ENCODE measurements at places on chromosomes 6 and 20.

- no peak for DNase-seq
These were observed 64.8 kb downstream of the JARID2 start for GRCh38 chr6:15310680-15311079.

DNA sequence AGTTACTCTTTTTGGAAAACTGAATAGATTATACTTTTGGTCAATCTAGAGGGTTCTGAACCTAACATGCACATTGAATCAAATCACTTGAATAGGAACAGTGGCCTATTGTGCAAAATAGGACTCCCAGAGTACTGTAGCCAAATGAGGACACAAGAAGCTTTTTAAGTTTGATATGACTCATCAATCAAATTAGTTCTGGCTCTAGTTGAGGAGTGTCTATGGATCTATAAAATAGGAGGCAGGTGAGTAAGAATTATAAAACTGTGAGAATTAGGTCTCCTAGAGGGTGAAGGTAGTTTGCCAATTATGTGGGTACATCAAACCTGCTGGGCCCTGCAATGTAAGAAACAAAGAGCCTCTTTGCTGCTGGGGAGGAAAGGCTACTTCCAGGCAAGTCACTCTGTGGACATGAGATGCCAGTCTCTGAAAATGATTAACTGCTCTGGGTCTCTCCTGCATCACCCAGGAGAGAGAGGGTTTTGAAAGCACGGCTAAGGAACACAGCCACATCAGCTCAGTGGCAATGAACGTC, 112.3 kb downstream of the RCAN2 start:
- DNase-seq = no peak

DNA sequence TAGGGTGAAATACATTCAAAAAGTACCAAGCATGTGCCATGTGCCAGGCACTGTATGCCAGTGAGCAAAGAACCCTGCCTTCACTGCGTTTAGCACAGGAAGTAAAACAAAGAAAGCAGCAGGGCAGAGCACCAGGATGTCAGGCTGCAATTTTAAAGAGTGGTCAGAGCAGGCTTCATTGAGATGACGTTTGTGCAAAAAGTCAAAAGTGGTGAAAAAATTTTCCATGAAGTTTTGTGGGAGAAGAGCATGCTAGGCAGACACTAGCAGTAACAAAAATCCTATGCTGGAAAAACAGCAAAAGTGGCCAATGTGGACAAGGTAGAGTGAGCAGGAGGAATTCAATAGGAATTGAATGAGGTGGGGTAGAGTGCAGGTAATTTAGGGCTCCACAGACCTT, 31.3 kb downstream of the AKIRIN2 start:
- DNase-seq = no peak

- no peak for DNase-seq
These were observed 30.0 kb downstream of the HLA-F start for GRCh38 chr6:29753309-29753644.

DNA sequence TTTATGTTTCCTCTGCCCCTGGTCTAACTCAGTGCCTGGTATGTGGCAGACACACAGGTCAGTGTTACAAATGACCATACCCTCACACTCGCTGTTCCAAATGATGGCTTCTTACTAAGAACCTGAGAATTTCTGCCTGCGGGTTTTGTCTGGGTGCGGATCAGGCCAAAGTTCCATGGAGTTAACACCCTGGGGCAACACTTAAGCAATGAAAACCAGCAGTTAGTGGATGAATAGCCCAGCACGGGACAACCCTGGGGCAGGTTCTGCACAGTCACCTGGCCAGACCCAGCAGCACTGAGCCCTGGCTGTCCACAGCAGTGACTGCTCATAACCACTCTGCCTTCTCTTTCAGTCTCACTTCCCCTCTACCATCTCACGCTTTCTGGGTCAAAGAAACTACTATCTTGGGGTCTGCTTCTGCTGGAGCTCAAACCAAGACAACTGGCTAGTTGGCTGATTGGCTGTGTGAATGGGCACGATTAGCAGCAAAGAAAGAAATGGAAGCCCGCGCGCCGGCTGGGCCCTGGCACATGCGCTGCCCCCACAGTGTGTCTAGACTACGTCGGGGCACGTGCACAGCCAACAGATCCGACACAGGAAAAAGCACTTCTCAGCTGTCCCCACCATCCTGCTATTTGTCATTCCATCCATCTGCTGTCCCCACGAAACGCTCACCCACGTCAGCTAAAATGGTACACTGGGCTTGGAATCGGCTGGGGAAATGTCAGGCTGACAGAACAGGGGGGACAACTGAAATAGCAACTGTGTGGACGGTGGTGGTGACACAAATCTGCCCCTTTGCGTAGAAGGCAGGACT, 36.6 kb downstream of the MGME1 start:
- DNase-seq = peak; percentile 80

DNA sequence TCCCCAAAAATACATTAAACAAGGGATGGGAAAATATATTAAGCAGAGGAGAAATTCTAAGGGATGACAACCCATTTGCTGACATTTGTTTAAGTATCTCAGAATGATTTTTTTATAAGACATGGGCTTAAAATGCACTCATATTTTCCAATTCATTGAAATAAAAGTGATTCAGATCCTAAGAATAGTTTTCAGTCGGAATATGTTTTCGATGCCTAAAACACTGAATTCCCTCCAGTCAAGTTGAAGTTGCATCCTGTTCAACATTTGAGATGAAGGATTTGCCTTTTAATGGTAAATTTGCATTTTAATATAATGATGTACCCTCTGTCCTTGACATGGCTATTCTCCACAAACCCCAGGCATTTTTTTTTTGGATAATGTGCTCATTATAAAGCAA, 79.3 kb downstream of the PTCHD4 start:
- DNase-seq = no peak

DNA sequence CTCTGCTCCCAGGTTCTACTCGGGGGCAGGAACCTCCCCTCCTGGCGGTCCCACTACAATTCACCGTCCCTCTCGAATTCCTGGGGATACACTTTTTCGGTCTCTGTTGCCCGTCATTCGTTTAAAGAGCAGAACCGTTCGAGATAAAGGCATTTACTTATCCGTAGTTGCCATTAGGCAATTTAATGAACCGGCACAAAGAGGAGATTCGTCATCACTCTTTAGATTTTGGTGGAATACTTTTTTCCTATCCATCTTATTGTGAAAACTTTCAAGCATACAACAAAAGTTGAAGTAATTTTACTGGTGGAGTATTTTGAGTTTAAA, 1.2 kb upstream of the CD24 start:
- DNase-seq = no peak

- DNase-seq = no peak
These were observed 123.3 kb downstream of the QRSL1 start for GRCh38 chr6:106752641-106753040.

DNA sequence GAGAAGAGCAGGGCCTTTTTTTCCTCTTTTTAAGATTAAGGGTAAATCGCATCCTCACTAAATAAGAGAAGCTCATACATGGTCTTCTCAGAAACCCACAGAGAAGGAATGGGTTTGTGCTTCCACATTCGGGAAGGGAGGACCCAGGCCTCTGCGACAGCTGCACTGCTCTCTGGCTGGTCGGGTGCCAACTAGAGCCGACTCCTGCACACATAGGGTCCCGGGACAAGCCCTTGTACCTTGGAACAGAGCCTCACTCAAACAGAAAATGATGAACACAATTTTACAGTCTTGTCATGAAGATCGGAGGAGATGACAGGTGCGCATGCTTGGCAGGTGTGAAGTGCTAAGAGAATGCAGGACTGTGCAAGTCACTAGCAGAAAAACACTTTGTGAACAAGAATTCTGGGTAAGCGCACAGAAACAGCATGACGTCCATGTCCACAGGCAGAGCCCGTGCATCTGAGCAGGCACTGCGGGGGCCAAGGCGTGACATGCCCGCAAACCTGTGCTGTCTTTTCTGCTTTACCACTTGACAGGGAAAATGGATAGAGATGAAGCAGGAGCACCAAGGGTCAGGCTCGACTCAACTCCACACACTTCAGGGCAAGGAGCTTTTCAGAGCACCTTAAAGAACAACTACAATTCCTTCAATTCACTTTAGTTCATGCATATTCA, 101.0 kb upstream of the MPC1 start:
- no peak for DNase-seq

GRCh38 chr6:93120154-93120742, 299.1 kb downstream of the EPHA7 start:
- DNase-seq = no peak

- no peak for DNase-seq
These were observed 115.8 kb upstream of the MAP7 start for GRCh38 chr6:136666041-136666440.

DNA sequence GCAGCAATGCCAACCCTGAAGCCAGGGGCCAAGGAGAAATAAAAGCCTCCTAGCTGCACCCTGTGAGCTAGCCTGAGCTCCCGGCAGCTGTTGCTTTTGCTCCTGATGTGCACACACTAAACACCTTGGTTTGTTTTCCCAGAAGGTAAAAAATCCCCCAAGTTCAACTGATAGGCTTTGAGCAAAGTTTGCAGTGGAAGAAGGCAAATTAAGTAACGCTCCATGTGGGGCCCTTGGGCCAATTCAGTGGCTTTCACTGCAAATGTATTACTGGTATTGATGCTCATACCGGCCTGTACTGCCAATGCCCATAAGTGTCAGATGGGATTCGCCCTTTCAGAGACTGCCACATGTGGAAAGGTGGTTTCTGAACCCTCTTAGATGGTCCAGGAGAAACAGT, 9.4 kb upstream of the IDH3B start:
- no peak for DNase-seq

DNA sequence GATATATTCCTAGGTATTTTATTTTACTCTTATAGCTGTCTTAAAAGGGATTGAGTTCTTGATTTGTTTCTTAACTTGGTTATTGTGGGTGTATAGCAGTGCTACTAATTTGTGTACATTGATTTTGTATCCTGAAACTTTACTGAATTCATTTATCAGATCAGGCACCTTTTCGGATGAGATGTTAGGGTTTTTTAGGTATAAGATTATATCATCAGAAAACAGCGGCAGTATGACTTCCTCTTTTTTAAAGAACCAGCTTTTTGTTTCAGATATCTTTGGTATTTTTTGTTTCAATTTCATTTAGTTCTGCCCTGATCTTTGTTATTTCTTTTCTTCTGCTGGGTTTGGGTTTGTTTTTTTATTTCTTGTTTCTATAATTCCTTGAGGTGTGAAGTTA, 382.4 kb upstream of the ADGRB3 start:
- DNase-seq = no peak

DNA sequence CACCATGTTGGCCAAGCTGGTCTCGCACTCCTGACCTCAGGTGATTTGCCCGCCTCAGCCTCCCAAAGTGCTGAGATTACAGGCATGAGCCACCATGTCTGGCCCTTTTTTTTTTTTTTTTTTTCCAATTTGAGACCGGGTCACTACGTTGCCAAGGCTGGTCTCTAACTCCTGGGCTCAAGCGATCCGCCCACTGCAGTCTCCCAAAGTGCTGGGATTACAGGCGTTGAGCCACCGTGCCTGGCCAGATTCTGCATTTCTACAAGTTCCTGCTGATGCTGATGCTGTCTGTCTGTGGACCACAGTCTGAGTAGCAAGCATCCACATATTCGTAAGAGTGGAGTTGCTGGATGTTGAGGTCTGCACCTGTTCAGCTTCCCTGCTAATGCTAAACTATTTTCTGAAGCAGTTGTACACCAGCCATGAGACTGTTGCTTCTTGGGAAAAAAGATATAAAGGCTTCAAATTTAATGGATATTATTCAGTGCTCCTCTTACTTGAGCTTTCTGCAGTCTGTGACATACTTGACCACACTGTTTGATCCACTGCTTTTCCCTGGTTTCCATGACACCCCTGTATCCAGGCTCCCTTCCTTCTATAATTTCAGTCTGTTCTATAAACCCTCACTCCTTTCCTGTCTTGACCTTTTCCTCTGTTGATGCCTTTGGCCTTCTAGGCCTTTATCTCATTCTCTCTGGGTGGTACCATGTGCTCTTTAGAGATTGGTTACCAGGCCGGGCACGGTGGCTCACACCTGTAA, 10.1 kb upstream of the ZBTB12 start:
- no peak for DNase-seq

DNA sequence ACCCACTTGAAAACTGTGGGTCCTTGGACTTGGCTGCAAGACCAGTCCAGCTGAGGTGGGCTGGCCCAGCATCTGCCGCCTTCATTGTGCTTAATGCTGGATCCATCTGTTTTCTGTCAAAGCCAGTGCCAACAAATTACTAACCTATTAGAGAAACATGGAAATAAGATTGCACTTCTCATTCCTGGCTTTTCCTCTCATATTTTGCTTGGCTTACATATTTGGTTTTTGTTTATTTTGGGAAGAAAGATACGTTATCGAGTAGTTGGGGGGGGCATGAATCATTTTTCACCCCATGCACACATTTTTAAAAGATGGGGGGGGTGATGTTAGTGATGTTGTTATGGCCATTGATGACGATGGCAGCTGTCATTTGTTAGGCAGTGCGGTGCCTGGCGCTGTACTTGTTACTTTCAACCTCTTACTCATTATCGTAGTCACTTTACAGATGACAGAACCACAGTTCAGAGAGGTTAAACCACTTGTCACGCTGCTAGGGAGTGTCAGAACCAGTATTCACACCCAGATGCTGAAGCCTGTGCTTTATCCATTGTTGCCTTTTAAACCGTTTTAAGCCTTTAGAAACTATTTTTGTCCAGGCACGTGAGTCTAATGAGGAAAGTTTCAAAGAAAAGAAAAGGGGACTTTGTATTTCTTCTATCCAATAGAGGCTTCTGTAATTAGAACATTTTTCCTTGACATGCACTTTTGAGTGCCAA, 180.0 kb downstream of the TMEM242 start:
- DNase-seq = no peak

All from GM13976 (cell line).